ENCODE measurements at places on chromosomes 5 and 9.
A peak's percentile ranks its signal among the peaks of the same experiment; 100 is the strongest.

DNA sequence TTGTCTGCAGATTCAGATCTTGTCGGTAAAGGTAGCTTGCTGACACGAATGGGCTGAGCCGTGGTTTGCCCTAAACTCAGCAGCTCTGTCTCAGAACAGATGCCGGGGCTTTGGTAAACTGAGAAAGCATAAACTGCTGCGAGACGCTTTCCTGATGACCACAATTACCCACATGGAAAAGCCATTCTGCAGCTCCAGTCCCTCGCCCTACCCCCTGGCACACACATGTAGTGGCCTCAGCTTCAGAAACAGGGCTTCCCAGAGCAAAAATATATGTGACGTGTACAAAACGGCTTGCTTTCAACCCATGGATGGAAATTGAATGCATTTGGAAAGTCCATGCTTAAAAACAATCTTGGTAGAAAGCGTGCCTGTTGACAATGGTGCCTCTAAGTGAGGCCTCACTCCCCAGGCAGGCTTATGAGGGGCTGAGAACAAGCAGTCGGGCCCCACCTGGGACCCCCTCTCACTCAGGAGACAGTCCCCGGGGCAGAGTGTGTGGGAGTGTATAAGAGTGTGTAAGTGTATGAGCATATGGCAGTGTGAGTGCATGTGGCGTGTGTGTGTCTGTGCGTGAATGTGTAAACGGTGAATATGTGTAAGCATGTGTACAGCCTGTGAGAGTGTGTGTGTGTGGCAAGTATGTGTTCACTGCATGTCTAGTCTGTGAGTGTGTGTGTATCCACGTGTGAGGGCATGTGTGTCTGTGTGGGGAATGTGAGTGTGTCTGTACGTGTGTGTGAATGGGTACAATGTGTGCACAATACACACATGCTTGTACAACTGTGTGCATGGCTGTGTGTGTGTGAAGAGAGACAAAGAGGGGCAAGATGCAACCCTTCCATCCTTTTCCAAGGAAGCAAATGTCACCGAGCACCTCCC lies 88.2 kb upstream of the SMIM23 start:
- no peak for DNase-seq

GRCh38 chr5:39503155-39503554 lies 78.4 kb upstream of the DAB2 start:
- DNase-seq, result peak; percentile 42

- no peak for DNase-seq
Observed at GRCh38 chr9:111783857-111784256, 10.9 kb downstream of the SHOC1 start.

- no peak for DNase-seq
Observed at GRCh38 chr5:7589800-7590199, 193.9 kb downstream of the ADCY2 start.
